ENCODE measurements at places on chromosomes 1 and 21.
A peak's percentile ranks its signal among the peaks of the same experiment; 100 is the strongest.

DNA sequence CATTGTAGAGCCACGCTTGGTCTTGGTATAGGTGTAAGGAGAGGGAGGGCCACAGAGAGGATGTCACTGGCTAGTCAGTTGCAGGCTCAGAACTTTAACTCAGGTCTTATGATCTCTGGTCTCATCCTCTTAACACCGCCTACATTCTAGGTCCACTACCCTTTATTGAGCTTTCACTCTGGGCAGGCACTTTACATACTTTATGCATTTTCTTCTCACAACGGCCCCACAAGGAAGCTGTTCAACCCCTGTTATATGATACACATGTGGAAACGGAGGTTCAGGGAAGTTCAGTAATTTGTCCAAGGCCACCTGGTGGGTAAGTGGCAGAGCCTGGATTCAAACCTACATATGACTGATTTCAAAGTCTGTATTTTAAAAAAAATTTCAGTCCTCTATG is 25.3 kb upstream of the RCAN3 start:
- DNase-seq: no peak

- no peak for DNase-seq
Observed at GRCh38 chr1:180199018-180199417, 31.0 kb upstream of the LHX4 start.

DNA sequence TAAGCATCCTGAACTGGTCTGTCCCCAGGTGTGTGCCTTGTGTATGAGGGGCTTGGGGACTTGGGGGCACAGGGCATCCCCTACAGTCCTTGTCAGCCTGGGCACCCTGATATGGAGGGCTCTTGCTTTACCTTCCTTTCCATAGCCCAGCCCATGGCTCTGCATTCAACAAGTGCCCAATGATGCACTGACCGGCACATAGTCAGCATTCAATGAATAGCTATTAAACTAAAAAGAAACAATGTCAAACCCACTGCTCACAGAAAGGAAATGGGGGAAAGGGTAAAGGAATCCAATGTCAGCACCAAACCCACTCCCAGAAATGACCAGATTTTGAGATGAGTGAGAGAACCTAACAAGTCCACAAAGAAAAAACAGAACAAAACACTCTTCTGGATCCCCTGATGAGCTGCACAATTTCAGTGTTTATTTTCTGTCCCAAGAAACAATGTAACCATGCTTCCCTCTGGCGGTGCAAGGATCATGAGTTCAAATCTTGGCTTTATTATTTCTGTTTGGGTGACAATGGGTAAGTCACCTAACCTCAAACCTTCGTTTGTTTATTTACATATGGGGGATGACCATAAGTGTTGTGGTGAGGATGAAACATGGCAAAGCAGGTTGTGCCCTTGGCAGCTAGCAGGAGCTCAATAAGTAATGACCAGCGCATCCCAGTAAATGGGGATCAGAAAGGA is 22.0 kb downstream of the SYT6 start:
- DNase-seq: no peak

GRCh38 chr1:110982320-110982719 is 18.6 kb upstream of the LRIF1 start:
- DNase-seq: no peak

DNA sequence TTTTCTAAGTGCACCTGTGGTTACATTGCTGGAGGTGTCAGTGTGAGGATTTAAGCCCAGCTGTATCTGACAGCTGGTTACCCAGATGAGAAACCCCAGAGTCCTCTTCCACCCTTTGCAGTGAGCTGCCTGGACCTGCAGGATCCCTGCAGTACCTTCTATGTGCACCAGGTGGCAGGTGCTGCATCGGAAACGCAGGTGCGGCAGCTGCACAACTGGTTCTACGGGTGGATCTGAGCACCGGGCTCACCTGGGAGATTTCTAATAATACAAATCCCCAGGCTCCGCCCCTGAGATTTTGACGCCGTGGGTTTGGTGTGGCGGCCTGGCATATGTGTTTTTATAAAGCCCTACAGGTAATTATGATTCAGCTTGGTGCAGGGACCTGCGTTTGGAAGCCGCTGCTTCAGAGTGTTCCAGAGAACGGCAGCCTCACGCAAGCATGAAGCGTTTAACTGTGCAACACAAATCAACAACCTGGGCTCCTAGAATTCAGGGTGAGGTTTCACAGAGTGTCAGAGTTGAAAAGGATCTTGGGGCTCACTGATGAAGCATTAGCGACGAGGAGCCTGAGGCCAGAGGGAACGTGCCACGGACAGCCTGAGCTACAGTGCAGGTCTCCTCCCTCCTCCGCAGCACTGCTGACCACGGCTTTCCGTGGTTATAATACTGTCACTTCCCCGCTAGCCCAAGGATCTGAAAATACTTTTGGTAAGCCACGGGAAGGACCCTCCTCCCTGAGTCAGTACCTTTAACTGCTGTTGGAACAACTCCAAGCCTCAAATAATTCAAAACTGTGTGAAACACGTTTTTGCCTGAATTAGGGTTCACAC is 96.7 kb upstream of the TRABD2B start:
- peak; percentile 13 for DNase-seq

All from fibroblast of skin of abdomen (primary cell).